MV-4-11 (cell line): ENCODE measurements at places on chromosomes 11 and 22.

DNA sequence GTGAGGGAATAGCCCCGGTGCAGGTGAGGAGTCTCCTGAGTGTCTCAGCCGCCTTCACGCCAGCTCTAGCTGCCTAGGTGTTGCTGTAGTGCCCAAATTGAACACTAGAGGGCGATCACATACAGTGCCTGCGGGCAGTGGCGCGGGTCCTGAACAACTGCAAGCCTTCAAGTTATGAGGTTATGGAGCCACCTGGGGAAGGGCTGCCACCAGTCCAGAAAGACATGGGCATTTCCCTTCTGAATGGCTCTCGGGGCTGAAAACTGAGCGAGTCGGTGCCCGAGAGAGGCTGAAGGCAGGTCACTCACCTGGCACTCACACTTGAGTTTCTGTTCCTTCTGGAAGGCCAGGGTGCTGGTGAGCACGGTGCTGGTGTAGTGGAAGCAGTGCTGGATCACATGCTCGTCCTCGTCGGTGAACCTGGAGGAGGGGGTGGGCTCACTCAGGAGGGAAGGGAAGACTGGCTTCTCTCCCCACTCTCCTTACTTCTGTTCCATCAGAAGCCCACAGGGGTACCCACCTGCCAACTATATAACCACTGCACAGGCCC, 88.4 kb downstream of the PDE2A start:
- no peak for DNase-seq

DNA sequence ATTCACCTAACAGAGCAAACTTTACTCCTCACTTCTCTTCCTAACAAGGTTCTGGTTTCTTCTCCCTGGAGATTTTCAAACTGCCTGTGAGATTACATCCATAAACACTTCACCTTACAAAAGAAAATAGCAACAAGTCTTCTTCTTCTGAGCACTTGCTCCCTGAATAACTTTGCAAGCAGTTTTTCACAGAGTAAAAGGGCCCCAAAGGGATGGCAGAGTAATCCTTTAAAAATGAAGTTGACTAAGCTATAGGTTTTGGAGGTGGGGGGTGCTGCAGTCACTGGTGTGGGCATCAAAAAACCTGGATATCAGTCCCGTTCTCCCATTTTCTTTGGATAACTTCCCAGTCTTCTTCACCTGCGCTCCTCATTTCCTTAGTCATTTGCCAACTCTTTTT, 484.9 kb downstream of the MIAT start:
- no peak for DNase-seq

DNA sequence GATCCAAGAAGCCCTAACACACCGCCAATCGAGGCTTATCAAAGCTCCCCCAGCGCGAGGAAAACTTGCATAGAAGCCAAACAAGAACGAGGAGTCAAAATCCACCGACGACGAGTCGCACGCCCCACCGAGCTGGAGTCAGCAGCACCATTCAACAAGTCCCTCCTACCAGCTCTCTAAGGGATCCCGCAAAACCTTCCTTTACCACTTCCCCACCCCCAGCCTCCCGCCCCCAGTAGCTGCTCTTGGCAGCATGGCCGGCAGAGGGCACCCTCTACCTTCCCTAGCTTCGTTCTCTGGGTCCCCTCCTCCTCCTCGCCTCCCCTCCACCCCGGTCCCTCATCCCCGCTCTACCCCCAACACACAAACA, 1.4 kb downstream of the BDNF start:
- DNase-seq: peak; percentile 65

GRCh38 chr22:22770881-22771280, 116.7 kb upstream of the IGLL5 start:
- DNase-seq: no peak

DNA sequence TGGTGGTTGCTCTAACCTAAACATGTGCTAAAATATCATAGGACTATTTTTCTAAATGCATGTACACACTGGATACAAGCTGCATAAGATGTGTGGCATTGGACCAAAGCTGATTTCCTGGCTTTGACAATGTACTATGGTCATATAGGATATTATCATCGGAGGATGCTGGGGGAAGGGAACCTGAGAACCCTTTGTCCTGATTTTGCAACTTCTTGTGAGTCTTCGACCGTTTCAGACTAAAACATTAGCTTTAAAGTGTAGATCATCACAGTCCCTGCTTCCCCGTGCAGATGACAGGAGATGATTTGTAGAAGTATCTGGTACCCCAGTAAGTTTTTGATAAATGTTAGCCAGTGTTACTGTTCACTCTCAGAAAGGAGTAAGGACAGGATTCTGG, 554.7 kb downstream of the MIAT start:
- DNase-seq: no peak

- peak; percentile 84 for DNase-seq
These were observed 1.4 kb downstream of the PLXNB2 start for GRCh38 chr22:50305923-50306566.

DNA sequence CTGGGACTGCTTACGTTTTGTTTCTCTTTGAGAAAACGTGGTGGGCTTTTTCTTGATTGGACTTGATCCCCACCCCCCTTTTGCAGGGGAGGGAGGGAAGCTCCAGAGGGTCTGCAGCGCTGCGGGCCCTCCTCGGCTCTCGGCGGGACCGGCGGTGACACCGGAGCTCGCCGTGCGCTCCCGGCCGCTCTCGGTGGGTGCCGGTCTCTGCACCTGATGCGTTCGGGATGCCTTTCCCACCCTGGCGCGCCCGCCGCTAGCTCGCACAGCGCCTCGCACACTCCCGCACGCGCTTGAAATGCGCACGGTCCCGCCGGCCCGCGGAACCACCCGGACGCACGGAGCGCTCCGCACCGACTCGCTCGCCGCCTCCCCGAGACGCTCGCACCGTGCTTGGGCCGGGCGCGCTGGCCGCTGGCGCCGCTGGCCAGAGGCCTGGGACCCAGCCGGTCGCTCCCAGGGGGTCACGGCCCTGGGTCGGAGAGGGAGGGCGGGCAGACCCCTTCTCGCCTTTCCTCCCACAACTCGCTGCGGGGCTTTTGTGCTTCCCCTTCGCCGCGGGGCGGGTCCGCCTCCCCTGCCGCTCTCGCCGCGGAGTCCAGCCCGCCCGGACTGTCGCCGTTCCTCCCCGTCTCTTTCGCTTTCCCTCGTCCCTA, 1.0 kb downstream of the ZBTB16 start:
- no peak for DNase-seq

DNA sequence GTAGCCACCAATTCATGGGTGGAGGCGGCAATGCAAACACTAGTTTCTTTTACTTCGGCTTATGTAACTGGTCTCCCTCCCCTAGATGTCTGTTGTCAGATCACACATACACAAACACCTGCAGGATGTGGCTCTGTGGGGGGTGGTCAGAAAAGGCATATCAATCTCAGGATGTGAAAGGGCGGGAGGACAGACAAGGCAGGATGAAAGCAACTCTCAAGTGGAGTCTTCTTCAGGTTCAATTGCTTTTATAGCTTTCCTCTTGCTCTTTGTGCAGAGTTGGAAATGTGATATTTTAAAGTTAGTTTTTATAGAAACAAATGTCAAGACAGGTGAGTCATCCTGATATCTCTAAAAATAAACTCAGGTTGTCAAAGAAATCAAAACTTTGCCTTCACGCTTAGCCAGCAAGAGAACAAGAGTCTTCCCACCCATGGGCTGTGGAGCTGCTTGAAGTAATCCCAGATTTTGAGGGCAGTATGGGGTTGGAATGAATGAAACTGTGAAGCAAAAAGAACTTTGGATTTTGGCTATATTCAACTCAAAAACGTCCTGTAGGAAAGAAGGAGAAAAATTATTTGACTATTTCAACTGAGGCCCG, 423.4 kb downstream of the GUCY1A2 start:
- no peak for DNase-seq

GRCh38 chr11:129145276-129145675, 46.8 kb downstream of the ARHGAP32 start:
- no peak for DNase-seq

DNA sequence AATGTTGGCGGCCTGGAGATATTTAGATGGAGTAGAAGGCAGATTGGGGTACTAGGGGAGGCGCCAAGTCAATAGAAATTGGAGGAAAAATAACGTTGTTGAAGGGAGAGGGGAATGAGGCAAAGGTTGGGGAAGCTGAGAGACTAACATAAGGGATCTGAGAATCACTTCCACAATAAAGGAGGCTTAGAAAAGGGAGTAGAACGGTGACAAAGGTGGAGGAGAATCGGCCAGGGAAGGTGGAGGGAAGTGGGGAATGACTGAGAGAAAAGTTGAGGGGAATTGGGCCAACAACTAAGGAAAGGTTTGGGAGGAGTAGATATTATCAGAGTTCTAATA, 510 bp downstream of the PPME1 start:
- DNase-seq: no peak
